Esophagus squamous epithelium (tissue), 5 donors: ENCODE measurements at places on chromosomes 16 and 17. TPM values are rescaled to one million over a fixed set of nuclear protein-coding genes. Genes with fewer than 3 reads are reported as not detected.

Gene SLC4A1
- not detected for total RNA-seq

Gene WNK4
- total RNA-seq, result 0.64 TPM

Gene LGALS9C
- 28.3 TPM for total RNA-seq

Gene NPIPB6
- total RNA-seq, result 3.8 TPM

Gene VTN
- total RNA-seq, result 0.19 TPM

Gene GSDMA
- total RNA-seq, result 1.6 TPM

- no peak for DNase-seq
Observed at GRCh38 chr17:60960398-60961065, 282.9 kb downstream of the BCAS3 start.

DNA sequence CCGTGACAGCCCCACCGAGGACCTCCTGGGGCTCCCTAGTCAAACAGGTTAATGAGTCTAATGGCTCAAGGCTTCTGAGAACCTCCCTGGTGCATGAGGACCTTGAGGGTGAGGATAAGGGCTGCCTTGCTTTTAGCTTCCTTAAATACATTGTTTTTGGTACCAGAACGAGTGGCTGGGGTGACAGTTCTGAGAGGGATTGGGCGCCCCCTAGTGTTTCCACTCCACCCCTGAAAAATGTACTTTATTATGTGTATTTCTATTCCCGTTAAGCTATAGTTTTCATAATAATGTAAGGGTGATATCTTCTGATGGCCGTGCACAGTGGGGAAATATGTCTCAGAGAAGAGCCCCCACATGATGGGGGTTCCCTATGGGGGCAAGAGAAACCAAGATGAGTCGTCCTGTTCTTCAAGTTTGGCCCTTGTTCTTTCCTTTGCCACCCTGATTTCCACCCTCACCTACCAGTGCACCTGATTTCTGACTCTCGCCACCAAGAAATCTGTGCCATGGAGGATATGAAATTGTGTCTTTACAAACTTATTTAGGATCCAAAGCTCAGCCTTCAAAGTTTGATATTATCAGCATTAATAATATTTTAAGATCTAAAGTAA lies 14.5 kb upstream of the VWA3A start:
- no peak for DNase-seq

DNA sequence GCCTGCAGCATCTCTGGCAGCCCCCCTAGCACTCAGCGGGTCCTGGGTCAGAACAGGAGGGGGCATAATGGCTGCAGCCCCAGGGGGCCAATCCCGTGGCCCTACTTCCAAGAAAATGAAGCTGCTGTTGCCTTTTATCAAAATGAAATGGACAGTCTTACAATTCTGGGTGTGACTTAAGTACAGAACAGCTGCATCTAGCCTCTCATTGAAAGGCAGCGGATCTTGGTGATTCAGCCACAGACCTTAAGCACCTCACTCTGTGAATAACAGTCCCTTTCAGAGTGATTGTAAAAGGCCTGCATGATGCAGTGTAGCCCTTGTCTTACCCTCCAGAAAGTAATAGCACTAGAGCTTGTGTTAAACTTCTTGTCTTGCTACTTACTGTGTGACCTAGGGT lies 11.5 kb upstream of the UMOD start:
- DNase-seq, result no peak

DNA sequence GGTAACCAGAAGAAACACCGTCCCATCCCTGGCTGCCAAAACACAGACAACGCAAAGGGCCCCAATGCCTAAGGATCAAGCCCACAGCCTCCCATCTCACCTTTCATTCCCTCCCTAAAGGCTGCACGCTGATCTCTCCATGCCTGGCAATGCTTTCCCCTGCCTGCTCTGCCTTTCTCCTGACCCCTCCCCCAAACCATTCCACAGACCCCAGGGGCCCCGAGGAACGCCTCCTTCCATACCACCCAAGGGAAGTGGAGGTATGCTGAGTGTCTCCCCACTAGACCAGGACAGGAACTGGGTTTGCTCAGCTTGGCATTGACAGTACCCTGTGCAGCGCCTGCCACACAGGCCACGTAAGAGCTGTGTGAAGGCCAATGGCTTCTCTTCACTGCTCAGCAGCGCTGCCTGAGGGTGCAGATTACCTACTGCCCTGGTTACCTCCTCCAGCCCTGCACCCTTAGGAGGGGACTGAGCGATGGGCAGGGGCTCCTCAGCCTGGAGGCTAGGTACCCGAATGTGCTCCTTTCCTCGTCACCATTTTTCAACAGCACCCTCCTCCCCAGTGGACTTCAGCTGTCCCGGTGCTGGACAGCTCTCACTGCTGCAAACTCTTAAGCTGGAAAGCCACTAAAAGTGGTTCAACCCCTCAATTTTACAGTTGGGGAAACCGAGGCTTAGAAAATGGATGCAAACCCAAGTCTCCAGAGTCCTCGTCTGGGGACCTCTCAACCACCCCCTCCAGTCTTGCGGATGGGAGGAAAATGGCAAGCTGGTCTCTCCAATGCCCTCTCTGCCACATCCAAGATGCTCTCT lies 45.0 kb downstream of the SRCIN1 start:
- DNase-seq, result no peak

DNA sequence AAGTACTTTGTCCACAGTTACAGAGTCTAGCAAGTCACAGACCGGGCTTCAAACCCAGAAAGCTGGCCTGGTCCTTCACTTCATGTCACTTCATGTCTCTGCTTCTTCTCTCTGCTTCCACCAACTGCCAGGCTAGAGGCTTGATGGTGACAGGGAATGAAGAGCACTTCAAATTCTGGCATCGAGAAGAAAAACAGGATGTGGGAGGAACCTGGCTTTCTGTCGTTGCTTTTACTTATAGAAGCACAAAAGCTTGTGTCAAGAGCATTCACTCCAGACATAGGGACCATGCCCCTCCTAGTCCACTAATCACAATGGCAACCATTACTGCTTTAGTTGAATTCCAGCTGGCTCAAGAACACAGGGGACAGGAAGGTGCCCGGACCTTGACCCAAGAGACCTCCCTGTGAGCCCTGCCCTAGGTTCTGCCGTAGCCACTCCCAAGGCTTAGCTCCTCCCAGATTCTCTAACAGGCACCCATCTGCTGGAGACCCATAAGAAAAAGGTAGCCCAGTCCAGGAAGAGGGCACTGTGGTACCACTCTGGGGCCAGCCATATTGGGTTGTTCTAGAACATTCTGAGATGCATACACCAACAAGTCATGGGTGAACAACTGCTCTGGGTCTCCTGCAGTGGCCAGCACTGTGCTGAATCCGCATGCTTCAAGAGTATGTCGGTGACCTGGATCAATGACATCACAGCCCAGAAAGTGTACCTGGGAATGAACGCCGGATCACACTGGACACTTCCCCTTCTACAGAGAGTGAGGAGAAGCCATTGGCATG lies 181.8 kb downstream of the C16orf95 start:
- DNase-seq, result no peak

DNA sequence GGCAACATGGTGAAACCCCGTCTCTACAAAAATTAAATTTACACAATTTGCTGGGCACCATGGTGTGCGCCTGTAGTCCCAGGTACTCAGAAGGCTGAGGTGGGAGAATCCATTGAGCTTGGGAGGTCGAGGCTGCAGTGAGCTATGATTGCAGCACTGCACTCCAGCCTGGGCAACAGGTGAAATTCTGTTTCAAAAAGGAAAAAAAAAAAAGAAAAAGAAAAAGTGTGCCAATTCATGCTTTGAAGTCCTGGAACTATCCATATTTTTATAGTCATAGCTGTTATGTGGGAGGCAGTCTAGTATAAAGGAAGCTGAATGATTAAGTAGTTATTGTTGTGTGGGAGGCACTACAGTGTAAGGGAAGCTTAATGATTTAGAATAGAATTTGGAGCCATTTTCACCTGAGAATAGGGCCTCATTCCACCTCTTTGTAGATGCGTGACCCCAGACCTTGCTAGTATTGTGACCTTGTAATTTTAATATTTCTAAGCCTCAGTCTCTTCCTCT lies 31.6 kb downstream of the IQCK start:
- DNase-seq, result no peak

DNA sequence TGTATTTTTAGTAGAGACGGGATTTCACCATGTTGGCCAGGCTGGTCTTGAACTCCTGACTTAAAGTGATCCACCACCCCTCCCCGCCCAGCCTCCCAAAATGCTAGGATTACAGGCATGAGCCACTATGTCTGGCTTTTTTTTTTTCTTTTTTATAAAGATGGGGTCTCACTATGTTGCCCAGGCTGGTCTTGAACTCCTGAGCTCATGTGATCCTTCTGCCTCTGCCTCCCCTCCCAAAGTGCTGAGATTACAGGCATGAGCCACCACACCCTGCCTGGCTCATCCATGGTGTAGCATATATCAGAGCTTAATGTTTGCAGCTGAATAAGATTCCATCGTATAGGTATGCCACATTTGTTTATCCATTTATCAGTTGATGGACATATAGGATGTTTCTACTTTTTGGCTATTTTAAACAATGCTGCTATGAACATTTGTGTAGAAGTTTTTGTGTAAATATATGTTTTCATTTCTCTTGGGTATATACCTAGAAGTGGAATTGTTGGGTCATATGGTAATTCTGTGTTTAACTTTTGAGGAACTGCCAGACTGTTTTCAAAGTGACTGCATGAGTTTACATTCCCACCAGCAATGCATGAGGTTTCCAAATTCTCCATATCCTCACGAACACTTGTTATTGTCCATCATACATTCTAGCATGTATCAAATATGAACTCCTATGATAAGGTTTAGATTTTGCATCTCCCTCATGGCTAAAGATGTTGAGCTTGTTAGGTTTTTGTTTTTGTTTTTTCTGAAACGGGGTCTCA lies 55.7 kb upstream of the HAS3 start:
- no peak for DNase-seq

- DNase-seq, result no peak
Observed at GRCh38 chr16:51940183-51940582, 606.8 kb downstream of the TOX3 start.

GRCh38 chr16:58850019-58850677 lies 116.0 kb upstream of the GOT2 start:
- DNase-seq, result no peak

DNA sequence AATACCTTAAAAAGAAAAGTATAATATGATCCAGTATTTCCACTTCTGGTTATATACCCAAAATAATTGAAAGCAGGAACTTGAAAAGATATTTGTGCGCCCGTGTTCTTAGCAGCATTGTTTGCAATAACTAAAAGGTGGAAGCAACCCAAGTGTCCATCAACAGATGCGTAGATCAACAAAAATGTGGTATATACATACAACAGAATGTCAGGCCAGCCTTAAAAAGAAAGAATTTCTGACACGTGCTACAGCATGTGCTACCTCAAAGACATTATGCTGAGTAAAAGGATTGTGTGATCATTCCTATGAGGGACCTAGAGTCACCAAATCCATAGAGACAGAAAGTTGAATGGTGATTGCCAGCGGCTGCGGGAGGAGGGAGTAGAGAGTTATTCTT lies 133.1 kb downstream of the SPECC1 start:
- DNase-seq, result no peak

GRCh38 chr16:4140652-4141051 lies 24.4 kb upstream of the ADCY9 start:
- no peak for DNase-seq

GRCh38 chr17:40190197-40191021 lies 13.1 kb downstream of the RAPGEFL1 start:
- DNase-seq, result no peak

- no peak for DNase-seq
Observed at GRCh38 chr17:16962804-16963203, 9.1 kb downstream of the TNFRSF13B start.

GRCh38 chr17:58991718-58992331 lies 114.9 kb downstream of the TRIM37 start:
- no peak for DNase-seq

GRCh38 chr16:66028510-66029216 lies 337.8 kb upstream of the CDH5 start:
- no peak for DNase-seq

GRCh38 chr16:85466304-85466700 lies 146.8 kb upstream of the GSE1 start:
- no peak for DNase-seq
